ENCODE measurements at places on chromosomes 2 and 18. TPM values are rescaled to one million over a fixed set of nuclear protein-coding genes. Genes with fewer than 3 reads are reported as not detected.

DNA sequence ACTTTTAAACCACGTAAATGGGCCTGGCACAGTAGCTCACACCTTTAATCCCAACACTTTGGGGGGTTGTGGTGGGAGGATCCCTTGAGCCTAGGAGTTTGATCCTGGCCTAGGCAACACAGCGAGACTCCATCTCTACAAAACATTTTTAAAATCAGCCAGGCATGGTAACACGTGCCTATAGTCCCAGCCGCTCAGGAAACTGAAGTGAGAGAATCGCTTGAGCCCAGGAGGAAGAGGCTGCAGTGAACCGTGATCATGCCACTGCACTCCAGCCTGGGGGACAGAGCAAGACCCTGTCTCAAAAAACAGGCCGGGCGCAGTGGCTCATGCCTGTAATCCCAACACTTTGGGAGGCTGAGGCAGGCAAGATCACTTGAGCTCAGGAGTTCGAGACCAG lies 12.2 kb downstream of the ROCK1 start:
- H3K27ac ChIP-seq, result no peak overlapping the region
- no peak overlapping the region for H3K4me3 ChIP-seq
- no peaks in the 10 kb centered on the region for H3K36me3 ChIP-seq
- H3K27me3 ChIP-seq, result no peaks in the 10 kb centered on the region

DNA sequence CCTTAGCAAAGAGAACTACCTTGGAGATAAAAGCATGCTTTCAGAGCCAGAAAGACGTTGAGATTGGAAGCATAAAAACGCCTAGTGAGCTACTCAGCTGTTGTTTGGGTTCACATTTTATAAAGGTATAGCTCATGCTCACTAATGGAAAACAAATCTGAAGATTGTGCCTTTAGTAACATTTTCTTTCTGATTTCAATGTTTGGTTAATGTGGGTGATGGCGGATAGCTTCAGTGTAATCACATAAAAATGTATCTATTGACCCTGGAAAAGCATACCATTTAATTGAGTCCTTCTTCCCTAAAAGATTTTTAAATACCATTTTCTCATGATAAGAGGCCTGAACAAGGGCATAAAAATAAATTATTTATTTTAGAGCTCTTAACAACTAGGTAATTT lies 73.4 kb downstream of the DTNA start:
- H3K27me3 ChIP-seq, result no peaks in the 10 kb centered on the region
- no peak overlapping the region for H3K27ac ChIP-seq
- no peak for DNase-seq
- H3K4me3 ChIP-seq, result no peak overlapping the region
- H3K4me1 ChIP-seq, result no peaks in the 10 kb centered on the region
- H3K36me3 ChIP-seq, result no peaks in the 10 kb centered on the region

- H3K4me3 ChIP-seq, result no peak overlapping the region
- H3K36me3 ChIP-seq, result no peaks in the 10 kb centered on the region
- no peaks in the 10 kb centered on the region for H3K27me3 ChIP-seq
- DNase-seq, result no peak
- no peak overlapping the region for H3K27ac ChIP-seq
Measured at GRCh38 chr2:68052717-68053422, 9.9 kb downstream of the C1D start.

DNA sequence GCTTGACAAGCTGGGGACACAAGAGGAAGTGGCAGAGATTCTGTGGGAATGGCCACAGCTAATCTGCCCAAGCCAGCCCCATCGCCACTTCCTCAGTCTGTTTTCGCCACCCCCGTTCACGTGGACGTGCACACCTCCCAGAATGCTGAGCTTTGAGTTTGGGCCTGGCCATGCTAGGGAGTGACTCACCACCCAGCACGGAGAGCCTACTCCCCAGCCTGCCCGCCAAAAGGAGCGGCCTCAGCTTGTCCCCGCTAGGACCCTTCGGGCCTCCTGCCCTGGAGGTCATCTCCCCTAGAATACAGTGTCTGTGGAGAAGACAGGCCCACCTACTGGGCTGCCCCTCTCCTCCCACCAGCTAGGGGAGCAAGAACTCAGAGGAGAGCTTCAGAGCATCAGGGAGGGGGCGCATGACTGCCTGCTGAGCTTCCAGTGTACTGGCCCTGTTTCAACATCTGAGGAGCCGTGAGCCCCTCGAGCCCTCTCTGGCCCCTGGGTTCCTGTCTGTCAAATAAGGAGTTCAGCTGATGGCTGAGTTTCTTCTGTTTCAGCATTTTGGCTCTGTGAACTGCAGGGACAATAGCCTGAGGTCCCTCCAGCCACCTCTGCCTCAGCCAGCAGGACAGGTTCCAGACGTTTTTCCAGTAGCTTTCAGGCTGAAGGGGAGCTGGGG lies 5.1 kb downstream of the SLC35F6 start:
- no peak overlapping the region for H3K4me3 ChIP-seq
- H3K36me3 ChIP-seq, result peaks cover 6% of the 10 kb centered on the region
- peak overlapping the region; percentile 10 for H3K27ac ChIP-seq
- peaks cover 47% of the 10 kb centered on the region for H3K4me1 ChIP-seq

DNA sequence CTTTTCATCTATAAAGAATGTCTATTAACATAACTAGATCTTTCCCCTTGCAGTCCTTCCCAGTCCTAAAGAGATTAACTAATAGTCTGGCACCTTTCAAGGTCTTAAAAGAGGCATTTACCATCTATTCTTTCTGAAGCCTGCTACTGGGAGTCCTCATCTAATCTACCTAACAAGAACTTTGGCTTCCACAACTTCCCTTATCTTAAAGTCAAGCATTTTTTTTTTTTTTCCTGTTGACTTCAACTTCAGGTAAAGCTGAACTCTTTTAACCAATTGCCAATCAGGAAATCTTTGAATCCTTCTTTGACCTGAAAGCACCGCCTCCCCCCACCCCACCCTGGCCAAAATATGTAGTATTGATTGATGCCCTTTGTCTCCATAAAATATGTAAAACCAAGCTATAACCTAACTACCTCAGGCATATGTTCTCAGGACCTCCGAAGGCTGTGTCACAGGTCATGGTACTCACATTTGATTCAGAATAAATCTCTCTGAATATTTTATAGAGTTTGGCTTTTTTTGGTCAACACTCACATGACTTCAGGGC lies 168.6 kb downstream of the PTPRM start:
- H3K4me3 ChIP-seq, result no peak overlapping the region
- H3K4me1 ChIP-seq, result no peaks in the 10 kb centered on the region
- H3K36me3 ChIP-seq, result no peaks in the 10 kb centered on the region
- H3K27ac ChIP-seq, result no peak overlapping the region
- no peak for DNase-seq

- H3K4me1 ChIP-seq, result no peaks in the 10 kb centered on the region
- H3K27ac ChIP-seq, result no peak overlapping the region
- H3K4me3 ChIP-seq, result no peak overlapping the region
Measured at GRCh38 chr2:236082061-236082460, 86.1 kb downstream of the GBX2 start.

GRCh38 chr2:75379476-75380210 lies 180.3 kb upstream of the TACR1 start:
- H3K4me1 ChIP-seq, result no peaks in the 10 kb centered on the region
- DNase-seq, result no peak
- H3K27me3 ChIP-seq, result no peaks in the 10 kb centered on the region
- no peak overlapping the region for H3K4me3 ChIP-seq

DNA sequence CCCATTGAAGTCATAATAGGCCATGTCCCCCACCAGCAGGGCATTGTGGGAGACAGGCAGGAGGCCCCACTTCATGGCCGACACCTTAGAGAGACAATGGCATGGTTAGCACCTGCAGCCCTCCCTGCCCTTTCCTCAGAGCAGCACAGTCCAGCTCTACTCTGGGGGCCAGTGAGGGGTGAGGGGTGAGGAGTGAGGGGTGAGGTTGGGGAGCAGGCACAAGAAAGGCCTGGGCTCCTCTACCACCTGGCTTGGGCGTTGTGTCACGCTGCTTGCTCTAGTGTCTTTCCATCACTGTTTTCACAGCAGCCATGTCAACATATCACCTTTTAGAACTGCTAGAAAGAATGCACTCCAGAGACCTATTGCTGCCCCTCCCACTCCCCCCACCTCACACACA lies 77.2 kb downstream of the ADD2 start:
- no peaks in the 10 kb centered on the region for H3K27me3 ChIP-seq
- H3K36me3 ChIP-seq, result no peaks in the 10 kb centered on the region
- H3K4me1 ChIP-seq, result no peaks in the 10 kb centered on the region
- H3K4me3 ChIP-seq, result no peak overlapping the region
- H3K27ac ChIP-seq, result no peak overlapping the region
- DNase-seq, result no peak

TNS1 gene
- not detected for polyA plus RNA-seq

FBXO36 gene
- 1.2 TPM for polyA plus RNA-seq

FRZB gene
- polyA plus RNA-seq, result not detected

SP3 gene
- polyA plus RNA-seq, result 82.6 TPM
